ENCODE measurements at places on chromosomes 2 and 18. TPM values are rescaled to one million over a fixed set of nuclear protein-coding genes. Genes with fewer than 3 reads are reported as not detected.

The GRB14 gene
- 0.63 TPM for total RNA-seq

The CKAP2L gene
- 20.7 TPM for total RNA-seq

DNA sequence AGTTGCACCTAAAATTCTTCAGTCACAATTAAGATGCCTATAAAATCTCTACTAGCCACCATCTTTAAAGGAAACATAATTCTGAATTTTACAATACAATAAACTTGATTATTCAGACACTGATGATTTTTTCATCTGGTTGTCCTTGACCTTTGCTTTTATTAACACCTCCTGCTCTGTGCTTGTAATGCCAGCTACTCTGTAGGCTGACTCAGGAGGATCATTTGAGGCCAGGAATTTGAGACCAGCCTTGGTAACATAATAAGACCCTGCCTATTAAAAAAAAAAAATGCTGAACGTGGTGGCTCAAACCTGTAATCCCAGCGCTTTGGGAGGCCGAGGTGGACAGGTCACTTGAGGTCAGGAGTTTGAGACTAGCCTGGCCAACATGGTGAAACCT, 38.3 kb downstream of the HAT1 start:
- no peak overlapping the region for H3K4me3 ChIP-seq
- H3K27me3 ChIP-seq, result no peaks in the 10 kb centered on the region
- H3K4me1 ChIP-seq, result no peaks in the 10 kb centered on the region
- no peak for DNase-seq
- H3K36me3 ChIP-seq, result peaks cover 6% of the 10 kb centered on the region

- no peak overlapping the region for H3K4me3 ChIP-seq
- H3K27ac ChIP-seq, result no peak overlapping the region
- no peaks in the 10 kb centered on the region for H3K36me3 ChIP-seq
- no peak for DNase-seq
- H3K27me3 ChIP-seq, result peaks cover 59% of the 10 kb centered on the region
- H3K4me1 ChIP-seq, result no peaks in the 10 kb centered on the region
Observed at GRCh38 chr2:105134081-105134480, 96.2 kb downstream of the MRPS9 start.

DNA sequence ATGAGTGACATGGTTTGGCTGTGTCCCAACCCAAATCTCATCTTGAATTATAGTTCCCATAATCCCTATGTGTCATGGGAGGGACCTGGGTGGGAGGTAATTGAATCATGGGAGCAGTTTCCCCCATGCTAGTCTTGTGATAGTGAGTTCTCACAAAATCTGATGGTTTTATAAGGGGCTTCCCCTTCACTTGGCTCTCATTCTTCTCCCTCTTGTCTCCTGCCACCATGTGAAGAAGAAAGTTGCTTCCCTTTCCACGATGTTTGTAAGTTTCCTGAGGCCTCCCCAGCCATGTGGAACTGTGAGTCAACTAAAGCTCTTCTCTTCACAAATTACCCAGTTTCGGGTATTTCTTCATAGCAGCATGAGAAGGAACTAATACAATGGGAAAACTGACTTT, 14.0 kb downstream of the DNAH7 start:
- H3K27me3 ChIP-seq, result no peaks in the 10 kb centered on the region
- no peak overlapping the region for H3K4me3 ChIP-seq
- no peaks in the 10 kb centered on the region for H3K4me1 ChIP-seq
- no peak overlapping the region for H3K27ac ChIP-seq

- H3K27ac ChIP-seq, result no peak overlapping the region
- DNase-seq, result no peak
- H3K4me3 ChIP-seq, result no peak overlapping the region
- no peaks in the 10 kb centered on the region for H3K36me3 ChIP-seq
Observed at GRCh38 chr2:65688141-65688886, 255.9 kb upstream of the SPRED2 start.

Data from PC-3 (cell line).